ENCODE measurements at places on chromosomes 3 and 15.
A peak's percentile ranks its signal among the peaks of the same experiment; 100 is the strongest.

GRCh38 chr3:112303764-112304325, 9.8 kb upstream of the SLC9C1 start:
- DNase-seq: peak; percentile 30

- peak; percentile 13 for DNase-seq
Observed at GRCh38 chr3:52053307-52054304, 2.8 kb downstream of the DUSP7 start.

DNA sequence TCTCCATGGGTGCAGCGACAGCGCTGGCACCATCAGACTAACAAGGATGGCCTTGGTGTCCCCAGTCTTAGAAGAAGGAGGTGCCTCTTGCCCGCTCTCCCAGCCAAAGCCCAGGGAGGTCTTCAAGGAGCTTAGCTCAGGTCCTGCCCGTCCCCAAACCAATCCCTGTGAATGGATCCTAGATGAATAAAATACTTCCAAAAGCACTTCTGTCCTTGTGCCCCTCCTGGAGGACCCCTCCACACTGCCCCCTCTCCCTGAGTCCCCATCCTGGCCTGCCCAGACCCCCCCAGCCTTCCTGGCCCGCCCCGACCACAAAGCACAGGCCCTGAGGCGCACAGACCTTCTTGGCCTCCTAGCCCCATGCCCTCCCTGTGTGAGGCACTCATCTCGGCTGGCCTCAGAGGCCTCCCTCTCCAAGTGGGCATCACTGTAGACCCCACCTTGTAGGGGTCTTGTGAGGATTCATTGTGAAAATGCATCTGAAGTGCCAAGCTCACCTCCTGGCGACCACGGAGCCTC, 8.4 kb downstream of the SLC28A1 start:
- DNase-seq: no peak

DNA sequence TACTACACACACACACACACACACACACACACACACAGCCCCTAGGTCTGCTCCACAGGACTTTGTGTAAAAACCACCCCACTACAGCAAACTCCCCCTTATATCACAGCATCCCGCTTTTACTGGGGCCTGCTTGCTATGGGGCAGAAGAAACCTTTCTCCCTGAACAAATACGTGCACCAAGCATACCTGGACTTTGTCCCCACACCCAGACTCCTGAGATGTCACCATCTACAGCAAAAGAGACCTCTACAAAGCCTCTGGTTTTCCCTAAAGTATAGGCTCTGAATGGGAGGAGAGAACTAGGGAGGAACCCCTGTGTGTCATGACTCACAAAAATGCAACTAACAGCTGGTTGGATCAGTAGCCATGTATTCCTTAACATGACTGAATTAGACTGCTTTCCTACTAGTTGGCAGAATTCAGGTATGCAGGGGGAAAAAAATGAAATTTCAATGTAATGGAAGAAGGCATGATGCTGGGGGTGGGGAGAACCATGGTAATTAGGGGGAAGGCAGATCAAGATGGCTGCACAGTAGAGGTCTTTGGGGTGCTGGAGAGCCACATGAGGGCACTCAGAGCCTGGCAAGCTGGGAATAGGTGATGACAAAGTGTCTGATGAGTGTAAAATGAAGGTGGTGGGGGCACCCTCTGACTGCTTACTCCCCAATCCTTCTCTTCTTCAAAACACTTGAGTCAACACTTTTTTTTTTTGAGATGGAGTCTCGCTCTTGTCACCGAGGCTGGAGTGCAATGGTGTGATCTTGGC, 45.9 kb downstream of the DAPK2 start:
- DNase-seq: no peak

- no peak for DNase-seq
Observed at GRCh38 chr3:141556034-141556433, 69.2 kb downstream of the RASA2 start.

DNA sequence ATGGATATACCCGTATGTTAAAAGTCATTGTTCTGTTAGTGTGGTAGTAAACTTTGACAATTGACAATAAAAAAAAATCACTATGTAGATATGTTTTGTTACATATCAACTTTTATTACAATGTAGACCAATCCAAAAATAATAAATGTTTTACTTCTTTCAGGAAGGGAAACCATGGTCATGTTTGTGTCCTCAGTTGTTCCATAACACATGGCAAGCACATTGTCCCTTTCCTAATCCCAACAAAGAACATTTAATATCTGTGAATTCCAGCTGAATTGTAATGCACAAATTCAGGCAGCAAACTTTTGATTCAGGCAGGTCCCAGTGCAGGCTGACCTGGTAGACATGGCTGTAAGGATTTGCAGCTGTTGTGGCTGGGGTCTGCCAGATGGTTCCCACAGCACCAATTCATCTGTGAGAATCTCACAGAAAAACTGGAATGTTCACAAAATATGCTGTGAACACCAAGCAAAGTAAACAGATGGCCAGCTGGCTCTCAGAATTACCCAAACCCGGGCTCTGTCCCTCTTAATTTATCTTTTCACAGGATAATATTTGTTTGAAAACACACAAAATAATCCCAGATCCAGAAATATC, 1.9 kb upstream of the SPG21 start:
- DNase-seq: no peak

- DNase-seq: no peak
Observed at GRCh38 chr15:85792912-85793590, 1.7 kb downstream of the KLHL25 start.

- no peak for DNase-seq
Observed at GRCh38 chr3:191141728-191142127, 57.3 kb upstream of the OSTN start.

DNA sequence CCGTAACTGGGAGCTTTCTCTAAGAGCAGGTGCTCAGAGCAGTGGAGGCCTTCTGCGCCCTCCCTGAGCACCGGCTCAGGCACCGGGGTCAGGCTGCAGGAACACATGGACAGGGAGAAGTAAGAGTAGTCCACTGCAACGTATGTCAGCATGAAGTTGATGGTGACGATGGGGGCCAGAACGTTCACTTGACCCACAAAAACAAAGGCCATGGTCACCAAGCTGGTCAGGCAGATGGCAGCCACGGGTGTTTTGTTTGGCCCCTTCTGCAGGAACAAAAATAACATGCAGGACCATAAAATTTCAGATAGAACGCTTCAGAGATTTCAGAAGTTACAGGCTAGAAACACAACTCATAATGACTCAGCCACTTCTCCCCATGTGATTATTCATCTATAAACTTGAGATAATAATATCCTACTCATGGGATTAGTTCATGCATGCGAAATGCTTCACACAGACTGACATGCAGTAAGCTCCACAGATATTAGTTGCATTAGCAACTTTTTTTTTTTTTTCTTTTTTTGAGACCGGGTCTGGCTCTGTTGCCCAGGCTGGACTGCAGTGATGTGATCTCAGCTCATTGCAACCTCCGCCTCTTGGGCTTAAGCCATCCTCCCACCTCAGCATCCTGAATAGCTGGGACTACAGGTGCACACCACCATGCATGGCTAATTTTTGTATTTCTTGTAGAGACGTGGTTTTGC, 52.2 kb upstream of the HEG1 start:
- DNase-seq: no peak

- DNase-seq: no peak
Observed at GRCh38 chr15:52496175-52496574, 32.5 kb downstream of the MYO5A start.

All from naive thymus-derived CD8-positive, alpha-beta T cell (primary cell).